Stimulated activated CD4-positive, alpha-beta T cell treated with anti-CD3 and anti-CD28 coated beads, Interleukin-12 subunit alpha, Interleukin-12 subunit beta, amount 100 ng/mL, for 24 hours (primary cell): ENCODE measurements at places on chromosomes 7 and 10.

DNA sequence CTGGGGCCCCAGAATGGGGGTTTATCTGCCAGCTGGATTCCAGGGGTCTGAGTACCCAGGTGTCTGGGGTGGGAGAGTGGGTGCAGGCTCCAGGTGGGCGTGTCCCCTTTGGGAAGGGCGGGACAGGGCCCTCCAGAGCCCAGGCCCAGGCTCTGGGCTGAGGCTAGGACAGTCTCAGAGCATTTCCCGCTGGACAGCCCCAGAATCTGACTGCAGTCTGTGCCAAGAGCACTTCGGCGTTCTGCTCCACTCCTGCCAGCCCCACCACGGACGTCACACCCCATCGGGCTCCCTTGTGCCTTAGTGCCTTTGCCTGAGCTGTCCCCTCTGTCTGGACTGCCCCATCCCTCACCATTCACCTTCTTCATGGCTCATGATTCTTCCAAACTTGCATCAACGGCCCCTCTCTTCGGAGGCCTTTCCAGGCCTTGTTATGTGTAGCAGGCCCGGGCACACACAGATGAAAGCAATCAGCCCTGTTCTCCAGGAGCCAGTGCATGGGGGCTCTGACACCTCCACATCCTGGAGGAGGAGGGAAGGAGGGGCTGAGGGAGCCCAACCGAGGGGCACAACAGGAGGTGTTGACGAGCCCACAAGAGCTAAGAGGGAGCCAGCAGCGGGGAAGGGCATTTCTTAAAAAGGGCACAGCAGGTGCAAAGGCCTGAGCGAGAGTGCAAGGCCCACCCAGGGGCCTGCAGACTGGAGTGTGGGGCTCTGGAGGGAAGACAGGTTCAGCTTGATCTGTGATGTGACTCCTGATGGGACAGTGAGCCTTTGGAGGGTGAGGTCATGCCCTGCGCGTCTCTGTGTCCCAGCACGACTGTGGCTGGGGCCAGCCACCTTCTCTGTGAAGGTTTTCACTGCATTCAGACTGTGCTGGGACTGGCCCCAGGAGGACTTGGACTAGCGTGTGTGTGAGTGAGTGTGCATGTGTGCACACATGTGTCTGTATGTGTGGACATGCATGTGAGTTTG is 41.7 kb downstream of the GTF2IRD1 start:
- no peak for DNase-seq

DNA sequence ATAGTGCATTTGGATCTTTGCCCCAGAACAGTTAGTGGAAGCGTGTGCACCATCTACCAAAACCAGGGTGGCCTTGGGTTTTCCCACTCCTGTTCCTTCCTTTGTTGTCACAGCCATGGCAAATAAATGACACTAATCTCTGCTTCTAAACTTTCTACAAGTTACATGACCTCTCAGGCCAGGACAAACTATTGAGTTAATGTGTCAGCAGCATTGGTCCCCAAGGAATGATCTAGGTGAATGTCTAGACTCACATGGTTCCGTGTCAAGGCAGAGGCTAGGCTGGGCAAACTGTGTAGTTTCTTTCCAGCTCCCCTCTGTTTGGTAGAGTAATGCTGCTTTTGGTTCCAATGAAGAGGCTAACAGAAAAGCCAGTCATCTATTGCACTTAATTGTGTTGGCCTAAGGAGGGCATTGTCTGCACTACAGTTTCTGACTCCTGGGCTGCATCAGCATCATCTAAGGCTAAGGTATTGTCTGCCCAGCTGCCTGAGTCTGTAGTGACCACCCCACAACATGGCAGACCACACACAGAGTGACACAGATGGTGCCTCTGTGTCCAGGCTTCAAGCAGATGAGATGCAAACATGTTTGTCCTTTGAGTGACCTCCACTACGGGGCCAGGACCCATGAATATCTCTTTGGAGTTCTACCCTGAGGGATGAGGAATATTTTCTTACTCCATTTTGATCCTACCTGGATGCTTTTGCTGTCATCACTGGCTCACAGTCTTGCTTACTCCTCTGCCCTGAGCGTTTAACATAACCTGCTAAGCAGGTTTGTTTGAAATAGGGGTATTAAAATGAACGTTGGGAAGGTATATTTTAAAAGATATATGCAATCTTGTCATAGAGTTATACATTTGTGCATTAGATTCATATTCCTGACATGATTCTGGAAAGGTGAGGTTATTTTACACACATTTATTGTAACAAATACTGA is 1.7 kb downstream of the CYP3A4 start:
- DNase-seq: no peak

DNA sequence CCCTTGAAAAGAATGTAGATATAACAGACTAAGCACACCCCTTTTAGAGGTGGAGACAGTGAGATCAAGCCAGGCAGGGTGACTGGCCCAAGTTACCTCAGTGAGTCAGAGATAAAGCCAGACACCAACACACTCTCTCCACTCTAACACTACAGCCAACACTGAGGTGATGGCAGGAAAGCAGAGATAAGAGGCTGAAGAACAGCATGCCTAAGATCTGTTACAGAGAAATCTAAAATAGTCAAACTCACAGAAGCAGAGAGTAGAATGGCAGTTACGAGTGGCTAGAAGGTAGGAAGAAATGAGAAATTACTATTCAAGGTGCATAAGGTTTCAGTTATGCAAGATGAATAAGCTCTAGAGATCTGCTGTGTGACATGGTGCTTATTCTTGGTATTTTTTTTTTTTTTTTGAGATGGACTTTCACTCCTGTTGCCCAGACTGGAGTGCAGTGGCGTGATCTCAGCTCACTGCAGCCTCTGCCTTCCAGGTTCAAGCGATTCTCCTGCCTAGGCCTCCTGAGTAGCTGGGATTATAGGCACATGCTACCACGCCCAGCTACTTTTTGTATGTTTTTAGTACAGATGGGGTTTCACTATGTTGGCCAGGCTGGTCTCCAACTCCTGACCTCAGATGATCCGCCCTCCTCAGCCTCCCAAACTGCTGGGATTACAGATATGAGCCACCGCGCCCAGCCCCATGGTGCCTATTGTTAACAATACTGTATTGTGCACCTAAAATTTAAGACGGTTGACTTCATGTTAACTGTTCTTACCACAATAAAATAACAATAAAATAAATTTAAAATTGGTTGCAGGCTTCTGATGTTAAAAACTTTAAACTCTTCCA is 28.7 kb downstream of the ICA1 start:
- DNase-seq: no peak

DNA sequence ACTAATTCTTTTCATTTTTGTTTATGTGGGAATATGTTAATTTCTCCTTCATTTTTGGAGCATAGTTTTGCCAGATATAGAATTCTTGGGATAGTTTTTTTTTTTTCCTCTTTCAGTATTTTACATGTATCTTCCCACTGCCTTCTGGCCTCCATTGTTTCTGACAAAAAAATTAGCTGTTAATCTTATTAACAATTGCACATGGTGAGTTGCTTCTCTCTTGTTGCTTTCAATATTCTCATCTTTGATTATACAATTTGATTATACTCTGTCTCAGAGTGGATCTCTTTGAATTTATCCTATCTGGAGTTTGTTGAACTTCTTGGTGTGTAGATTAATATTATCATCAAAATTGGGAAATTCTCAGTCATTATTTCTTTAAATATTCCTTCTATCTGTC is 41.4 kb upstream of the HABP2 start:
- no peak for DNase-seq

DNA sequence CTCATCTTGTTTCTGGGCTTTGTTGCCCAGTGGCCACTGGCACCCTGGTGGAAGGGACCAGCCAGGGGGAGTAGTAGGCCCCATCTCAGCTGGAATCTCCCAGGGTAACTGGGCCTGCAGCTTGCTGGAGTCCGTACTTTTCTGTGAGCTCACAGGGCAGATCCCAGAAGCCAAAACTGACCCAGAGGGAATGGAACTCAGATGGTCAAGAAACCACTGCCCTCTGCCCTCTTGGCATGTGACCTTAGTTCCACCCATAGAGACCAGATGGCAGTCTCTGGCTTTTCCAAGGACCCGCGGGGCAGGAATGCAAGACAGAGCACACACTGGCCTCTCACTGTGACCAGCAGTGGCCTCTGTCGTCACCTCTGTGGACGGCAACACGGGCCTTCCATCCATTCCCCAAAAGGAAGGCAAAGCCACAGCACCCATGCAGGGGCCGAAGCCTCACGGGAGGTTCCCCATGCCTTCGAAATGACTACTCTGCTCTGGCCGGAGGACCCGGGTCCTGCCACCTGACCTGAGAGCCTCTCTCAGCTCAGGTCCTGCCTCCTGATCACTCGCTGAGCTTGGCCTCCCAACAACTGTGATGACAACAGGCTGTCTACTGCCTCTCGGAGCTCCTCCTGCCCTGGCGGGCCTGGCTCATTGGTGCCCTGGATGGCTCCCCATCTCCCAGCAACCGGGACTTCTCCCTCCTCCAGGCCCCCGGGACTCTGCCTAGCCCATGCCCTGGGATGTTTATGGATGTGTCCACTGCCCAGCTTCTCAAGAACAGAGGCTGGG is 29.9 kb downstream of the MYL10 start:
- DNase-seq: no peak

GRCh38 chr10:129442866-129443265 is 24.2 kb upstream of the MGMT start:
- no peak for DNase-seq

DNA sequence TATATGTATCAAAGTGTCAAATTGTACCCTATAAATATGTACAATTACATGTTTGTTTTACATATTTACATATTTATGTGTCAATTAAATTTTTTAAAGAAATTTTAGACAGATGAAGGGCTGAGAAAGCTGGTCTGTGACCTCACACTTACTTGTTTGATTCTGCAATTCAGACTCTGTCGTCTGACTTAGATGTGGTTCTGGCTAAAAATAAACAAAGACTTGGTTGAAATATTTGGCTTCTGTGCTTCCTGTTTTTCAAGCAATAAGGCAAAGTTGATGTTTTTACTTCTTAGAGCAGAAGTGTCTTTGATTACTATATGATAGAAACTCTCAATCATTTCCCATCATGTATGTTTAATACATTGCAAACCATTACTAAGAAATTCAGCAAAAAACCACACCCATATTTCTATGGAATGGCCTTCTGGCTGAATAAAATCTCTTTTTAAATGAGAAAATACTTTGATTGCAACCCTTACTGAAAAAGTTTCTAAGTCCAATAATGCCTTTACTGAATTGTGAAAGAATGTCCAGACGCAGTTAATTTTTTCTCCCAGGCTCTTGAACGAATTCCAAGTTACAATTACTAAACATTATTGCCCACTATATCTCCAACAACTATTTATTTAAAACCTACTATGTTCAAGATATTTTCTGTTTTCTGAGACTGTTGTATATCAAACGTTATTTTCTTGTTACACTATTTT is 59.5 kb upstream of the PRKG1 start:
- DNase-seq: no peak

GRCh38 chr7:124801330-124801895 is 35.8 kb upstream of the GPR37 start:
- DNase-seq: no peak

DNA sequence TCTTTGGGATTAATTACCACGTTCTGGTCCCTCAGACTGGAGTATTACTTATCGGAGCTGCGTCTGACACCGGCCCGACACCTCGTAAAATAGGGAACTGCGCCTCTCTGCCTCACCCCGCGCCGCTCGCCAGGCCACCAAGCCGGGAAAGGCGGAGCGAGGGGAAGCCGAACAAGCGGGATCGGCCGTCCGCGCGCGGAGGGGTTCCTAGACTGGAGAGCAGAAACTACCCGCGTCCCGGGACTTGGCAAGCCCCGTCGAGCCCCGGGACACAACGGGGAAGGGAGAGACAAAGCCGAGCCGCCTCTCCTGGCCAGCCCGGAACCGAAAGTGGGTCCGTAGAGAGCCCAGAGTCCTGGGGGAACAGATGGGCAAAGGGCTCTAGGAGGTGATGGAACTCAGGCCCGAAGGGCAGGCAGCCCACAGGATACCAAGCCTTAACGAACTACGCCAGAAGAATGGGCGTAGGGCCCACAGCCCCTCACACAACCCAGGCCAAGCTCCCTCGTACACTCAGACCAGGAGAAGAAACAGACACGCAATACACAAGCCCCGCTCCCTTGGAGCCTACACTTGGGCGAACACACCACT is 6.5 kb downstream of the LBX1 start:
- DNase-seq: no peak

GRCh38 chr10:70650718-70651117 is 21.6 kb upstream of the ADAMTS14 start:
- no peak for DNase-seq

- no peak for DNase-seq
Observed at GRCh38 chr7:130384371-130384801, 4.1 kb downstream of the CPA1 start.

GRCh38 chr10:49313501-49314070 is 14.6 kb downstream of the C10orf71 start:
- DNase-seq: no peak

DNA sequence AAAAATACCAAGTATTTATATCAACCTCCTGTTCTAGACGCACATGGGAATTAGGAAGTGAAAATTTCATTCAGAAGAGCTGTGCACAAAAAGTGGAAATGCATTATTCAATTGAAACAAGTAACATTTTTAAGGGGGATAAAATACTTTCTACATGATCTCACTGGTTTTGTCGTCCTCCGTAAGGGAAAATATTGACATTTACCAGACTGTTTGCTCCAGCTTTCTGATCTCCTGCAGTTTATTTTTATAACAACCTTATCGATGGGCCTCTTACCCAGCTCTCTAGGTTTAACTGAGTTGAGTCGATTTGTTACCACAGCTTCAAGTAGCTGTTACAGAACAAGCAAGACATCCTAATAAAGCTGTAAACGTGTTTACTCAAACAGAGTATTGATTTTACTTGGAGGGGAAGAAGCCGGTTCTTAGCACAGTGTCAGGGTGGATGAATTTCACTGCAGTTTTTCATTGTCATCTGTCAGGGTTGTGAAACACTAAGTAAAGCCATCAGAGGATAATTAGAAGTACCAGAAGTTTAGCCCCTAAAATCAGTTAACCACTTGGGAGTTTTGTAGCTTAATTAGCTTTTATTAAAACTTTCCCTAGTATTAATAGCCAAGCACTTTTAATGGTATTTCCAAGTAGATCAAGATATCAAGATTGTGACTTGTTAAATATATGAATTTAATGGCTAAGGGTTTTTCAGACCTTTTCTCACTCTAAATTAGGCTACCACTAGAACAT is 142.6 kb upstream of the KAT6B start:
- DNase-seq: no peak

GRCh38 chr7:23226844-23227450 is 19.6 kb upstream of the GPNMB start:
- no peak for DNase-seq

DNA sequence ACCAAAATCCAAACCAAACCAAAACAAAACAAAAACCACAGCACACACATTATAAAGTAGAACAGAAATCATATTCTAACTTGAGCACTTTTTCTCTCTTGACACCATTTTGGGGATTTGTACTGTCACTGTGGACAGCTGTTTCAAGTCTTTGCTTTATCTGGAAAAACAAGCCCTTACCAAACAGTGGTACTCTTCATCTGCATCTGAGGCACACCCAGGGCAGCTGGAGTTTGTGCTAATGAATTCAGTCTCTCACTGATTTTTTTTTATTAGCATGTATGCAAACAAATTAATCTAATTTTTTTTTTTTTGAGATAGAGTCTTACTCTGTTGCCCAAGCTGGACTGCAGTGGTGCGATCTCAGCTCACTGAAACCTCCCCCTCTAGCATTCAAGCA is 171.4 kb downstream of the RAPGEF5 start:
- no peak for DNase-seq

- DNase-seq: no peak
Observed at GRCh38 chr7:2105917-2106316, 126.8 kb downstream of the MAD1L1 start.
